Right atrium auricular region (tissue), 2 donors: ENCODE measurements at places on chromosomes 11 and 22. TPM values are rescaled to one million over a fixed set of nuclear protein-coding genes. Genes with fewer than 3 reads are reported as not detected.

DNA sequence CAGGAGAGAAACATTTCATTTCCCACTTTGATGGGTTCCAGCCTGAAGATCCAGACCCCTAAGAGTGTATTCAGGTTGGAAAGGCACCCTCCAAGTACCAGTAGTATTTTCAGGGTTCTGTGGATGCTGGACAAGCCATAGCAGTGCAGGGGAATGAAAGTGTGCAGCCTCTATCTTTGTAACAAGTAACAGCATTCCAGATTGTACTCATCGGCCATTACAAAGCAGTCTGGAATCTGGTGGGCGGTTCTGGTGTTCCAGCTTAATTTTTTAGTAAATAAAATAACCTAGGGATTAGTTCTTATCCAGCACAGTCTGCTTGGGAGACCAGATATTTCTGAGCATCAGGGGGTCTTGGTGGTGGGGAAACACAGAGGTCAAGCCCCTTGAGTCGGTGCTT lies 22.6 kb downstream of the APLNR start:
- DNase-seq = no peak
- H3K27me3 ChIP-seq = no peaks in the 10 kb centered on the region
- peaks cover 44% of the 10 kb centered on the region for H3K4me1 ChIP-seq
- H3K27ac ChIP-seq = no peak overlapping the region

- peak overlapping the region; percentile 90 for H3K4me3 ChIP-seq
- H3K36me3 ChIP-seq = peaks cover 16% of the 10 kb centered on the region
- no peaks in the 10 kb centered on the region for H3K27me3 ChIP-seq
- DNase-seq = no peak
These were observed 866 bp downstream of the MED17 start for GRCh38 chr11:93784935-93785360.

DNA sequence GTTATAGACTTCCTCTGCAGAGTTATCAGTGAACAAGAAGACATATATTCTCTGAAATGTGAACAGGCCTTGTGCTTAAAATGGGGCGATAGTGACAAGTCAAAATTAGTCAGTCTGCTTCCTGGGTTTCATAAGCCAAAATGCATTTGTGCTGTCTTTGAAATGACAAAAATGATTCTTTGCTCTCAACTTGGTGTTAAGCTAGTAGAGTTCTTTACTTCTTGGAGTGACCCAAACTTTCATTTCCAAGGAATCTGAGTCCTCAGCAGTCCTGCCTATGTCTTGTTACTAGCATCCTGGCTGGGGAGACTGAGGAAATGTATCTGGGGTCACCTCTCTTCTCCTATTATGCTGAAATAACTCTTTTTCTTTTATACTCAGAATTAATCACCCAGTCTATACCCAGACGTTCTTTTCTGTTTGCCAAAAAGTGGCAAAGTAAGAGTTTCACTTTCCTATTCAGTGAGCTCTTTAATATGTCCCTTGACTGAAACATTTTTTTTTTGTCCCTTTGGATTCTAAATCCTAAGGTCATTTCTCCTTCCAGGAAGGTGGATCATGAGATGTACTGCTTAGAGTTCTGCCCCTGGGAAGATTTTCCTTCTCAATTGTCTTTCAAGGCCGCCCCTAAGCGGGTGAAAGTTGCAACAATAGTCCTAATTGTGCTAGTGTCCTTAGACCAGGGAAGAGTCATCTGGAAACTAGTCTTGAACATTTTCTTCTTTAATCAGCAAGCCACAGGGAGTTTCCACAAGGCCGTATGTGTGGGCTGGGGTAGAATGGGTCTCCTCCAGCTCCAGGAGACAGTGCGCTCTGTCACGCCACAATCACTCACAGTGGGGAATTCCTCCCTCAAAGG lies 53.0 kb upstream of the RDX start:
- H3K27ac ChIP-seq = no peak overlapping the region
- no peaks in the 10 kb centered on the region for H3K27me3 ChIP-seq
- peak; percentile 49 for DNase-seq
- H3K36me3 ChIP-seq = no peaks in the 10 kb centered on the region

DNA sequence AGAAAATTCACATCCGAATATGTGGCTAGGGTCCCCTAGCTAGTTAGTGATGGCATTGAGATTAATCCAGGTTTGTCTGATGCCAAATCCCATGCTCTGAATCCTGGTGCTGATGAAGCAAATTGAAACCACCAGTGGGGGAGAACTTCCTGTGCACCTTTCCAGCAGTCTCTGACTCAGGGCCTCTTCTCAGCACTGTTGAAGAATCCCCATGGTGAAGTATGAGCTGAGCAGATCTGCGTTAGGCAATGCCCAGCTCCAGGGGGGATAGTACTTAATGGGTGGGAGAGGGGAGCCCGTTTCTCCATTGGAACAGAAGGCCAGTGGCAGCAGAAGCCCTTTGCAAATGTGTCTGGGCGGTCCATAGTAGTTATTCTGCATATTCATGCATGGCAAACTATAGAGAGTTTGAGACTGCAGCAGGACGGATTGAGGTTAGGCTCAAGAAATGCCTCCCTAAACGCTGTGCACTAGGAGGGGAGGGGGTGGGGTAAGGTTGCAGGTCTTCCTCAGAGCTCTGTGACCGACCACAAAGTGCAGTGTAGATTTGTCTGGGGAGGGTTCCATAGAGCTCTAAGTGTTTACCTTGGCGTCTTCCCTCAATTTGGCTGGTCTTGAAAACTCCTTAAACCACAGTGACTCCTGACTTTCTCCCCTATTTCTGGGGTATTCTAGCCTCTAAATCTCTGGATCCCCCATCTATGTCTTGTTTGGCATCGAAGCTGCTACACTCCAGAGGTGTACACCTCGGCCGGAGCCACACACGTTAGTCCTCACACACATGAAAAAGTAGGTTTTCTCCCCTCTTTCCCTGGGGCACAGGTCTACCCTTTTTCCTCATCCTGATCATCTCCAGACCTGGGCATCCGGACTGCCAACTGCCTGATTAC lies 4.8 kb downstream of the POU2F3 start:
- DNase-seq = no peak
- no peaks in the 10 kb centered on the region for H3K27me3 ChIP-seq
- no peak overlapping the region for H3K4me3 ChIP-seq
- no peaks in the 10 kb centered on the region for H3K36me3 ChIP-seq
- H3K4me1 ChIP-seq = peaks cover 6% of the 10 kb centered on the region

GRCh38 chr11:34680918-34681586 lies 60.2 kb downstream of the EHF start:
- no peak for DNase-seq
- H3K4me3 ChIP-seq = no peak overlapping the region
- H3K27ac ChIP-seq = no peak overlapping the region
- no peaks in the 10 kb centered on the region for H3K27me3 ChIP-seq

DNA sequence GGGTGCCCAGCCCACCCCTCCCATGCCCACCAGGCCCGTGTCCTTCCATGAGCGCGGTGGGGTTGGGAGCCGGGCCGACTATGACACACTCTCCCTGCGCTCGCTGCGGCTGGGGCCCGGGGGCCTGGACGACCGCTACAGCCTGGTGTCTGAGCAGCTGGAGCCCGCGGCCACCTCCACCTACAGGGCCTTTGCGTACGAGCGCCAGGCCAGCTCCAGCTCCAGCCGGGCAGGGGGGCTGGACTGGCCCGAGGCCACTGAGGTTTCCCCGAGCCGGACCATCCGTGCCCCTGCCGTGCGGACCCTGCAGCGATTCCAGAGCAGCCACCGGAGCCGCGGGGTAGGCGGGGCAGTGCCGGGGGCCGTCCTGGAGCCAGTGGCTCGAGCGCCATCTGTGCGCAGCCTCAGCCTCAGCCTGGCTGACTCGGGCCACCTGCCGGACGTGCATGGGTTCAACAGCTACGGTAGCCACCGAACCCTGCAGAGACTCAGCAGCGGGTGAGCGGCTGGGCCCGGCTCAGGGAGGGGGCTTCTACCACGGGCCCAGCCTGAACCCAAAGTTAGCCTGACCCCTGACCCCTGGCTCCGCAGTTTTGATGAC lies 3.0 kb downstream of the PKP3 start:
- no peaks in the 10 kb centered on the region for H3K36me3 ChIP-seq
- DNase-seq = no peak
- H3K4me3 ChIP-seq = peak overlapping the region; percentile 50
- peaks cover 15% of the 10 kb centered on the region for H3K27me3 ChIP-seq
- no peak overlapping the region for H3K27ac ChIP-seq

DNA sequence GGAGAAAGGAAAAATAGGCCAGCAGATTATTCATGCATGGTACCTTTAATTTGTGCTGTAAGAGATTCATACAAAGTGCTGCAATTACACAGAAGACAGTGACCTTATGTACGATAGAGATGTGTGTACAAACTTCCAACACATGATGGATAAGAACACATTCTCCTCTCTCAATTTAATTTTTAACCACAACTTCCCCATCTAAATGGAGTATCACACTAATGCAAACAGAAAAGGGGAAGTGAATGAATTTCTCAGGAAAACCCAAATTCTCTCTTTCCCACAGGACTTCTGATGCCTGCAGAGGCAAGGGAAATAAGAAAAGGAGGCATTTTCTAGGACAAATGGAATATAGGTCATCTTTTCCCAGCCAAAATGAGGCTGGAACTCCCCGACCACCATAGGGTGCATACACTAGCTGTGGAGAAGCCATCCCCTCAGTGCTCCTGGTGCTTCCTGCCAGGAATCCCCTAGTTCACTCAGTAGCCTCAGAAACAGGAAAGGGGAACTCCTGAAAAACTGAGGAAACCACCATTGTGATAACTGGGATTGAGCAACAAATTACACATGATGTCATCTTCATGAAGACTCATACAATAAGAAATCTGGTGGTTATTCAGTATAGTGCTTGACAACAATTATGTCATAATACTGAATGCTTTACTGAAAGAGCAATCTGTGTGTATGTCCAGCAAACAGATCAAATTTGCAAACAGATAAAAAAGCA lies 22.4 kb downstream of the MMP10 start:
- H3K27me3 ChIP-seq = no peaks in the 10 kb centered on the region
- H3K4me3 ChIP-seq = no peak overlapping the region
- H3K36me3 ChIP-seq = no peaks in the 10 kb centered on the region
- no peak for DNase-seq
- no peak overlapping the region for H3K27ac ChIP-seq

GRCh38 chr11:72300268-72300667 lies 56.3 kb upstream of the PHOX2A start:
- H3K36me3 ChIP-seq = peaks cover 12% of the 10 kb centered on the region
- no peak overlapping the region for H3K4me3 ChIP-seq
- DNase-seq = no peak

DNA sequence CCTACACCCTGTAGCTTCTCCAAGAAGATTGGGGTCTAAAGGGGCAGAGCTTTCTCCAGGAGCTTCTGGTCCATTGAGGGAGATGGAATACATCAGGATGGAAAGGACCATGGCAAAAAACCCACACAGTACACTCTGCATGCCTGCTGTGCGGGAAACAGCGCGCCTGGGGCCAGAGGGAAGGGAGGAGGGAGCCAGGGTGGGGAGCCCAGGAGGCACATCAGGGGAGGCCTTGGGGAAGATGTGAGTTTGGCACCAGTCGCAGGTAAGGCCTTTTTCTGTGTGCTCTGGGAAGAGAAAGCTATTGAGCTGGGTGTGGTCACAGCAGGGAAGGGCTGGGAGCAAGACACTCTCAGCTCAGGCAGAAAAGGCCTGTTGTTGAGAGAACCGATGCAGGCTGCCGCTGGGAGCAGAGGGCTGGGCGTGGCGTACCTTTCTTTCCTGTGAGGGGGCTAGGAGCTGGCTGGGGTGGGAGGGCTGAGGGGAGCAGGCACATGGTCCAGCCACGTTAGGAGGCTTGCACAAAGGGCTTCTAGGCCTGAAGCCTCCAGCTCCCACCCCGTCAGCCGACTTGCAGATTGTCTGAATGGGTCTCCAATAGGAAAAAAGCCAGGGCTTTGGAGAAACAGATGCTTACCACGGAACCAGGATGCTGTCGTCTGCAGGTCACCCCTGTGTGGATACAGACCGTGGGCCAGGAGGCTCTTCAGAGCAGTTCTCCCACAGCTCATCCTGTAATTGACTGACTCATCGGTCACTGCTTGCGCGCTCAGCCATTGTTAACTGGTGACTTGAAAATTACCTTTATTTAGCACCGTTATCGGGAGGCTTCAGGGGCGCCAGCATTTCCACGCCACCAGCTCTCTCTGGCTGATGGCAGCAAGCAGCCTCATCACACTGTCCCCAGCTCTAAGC lies 237.3 kb downstream of the ST3GAL4 start:
- no peak overlapping the region for H3K4me3 ChIP-seq
- no peak overlapping the region for H3K27ac ChIP-seq
- no peaks in the 10 kb centered on the region for H3K4me1 ChIP-seq
- no peaks in the 10 kb centered on the region for H3K27me3 ChIP-seq

DNA sequence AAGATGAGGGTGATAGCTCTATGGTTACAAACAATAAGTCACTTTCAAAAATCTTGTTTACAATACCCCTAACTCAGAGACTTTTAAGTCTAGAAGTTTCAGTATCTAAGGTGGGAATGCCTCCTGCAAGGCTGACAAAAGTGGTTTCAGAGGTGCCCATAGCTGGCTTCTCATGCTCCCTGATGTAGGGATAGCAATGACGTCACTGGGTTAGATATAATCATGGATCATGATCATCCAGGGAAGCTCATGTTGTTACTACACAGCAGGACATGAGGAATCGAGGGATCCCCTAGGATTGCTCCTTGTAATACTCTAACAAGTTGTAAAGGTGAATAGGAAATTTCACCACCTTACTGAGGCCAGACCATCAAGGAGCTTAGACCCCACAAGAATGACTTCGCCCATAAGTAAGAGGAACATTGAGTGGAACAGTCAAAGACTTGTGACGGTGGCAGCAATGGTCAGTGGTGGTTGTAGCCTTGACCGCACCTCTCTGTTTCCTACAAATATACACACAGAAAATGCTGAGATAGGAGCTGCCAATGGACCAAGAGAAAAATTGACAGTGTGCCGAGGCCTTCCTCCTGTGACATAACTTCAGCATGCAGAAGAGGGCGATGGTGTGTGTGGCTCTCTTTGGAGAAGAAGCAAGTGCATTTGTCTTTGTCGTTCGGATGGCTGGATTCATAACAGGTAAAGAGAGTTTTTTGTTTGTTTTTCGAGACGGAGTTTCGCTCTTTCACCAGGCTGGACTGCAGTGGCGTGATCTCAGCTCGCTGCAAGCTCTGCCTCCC lies 15.6 kb downstream of the APOL4 start:
- no peaks in the 10 kb centered on the region for H3K27me3 ChIP-seq
- H3K27ac ChIP-seq = no peak overlapping the region
- no peak for DNase-seq
- no peaks in the 10 kb centered on the region for H3K36me3 ChIP-seq

- DNase-seq = no peak
- H3K27ac ChIP-seq = no peak overlapping the region
- H3K4me1 ChIP-seq = peaks cover 51% of the 10 kb centered on the region
- H3K36me3 ChIP-seq = no peaks in the 10 kb centered on the region
- peak overlapping the region; percentile 17 for H3K4me3 ChIP-seq
These were observed 24.6 kb downstream of the FLRT1 start for GRCh38 chr11:64060263-64060860.

TMEM123 gene
- 72.8 TPM for total RNA-seq

GLYATL2 gene
- total RNA-seq = not detected

POTEH gene
- not detected for total RNA-seq

CNTF gene
- total RNA-seq = 0.30 TPM

PGA5 gene
- not detected for total RNA-seq
